ENCODE measurements at places on chromosomes 16 and 17.

- no peak for DNase-seq
Observed at GRCh38 chr17:72852277-72852938, 240.1 kb downstream of the SLC39A11 start.

DNA sequence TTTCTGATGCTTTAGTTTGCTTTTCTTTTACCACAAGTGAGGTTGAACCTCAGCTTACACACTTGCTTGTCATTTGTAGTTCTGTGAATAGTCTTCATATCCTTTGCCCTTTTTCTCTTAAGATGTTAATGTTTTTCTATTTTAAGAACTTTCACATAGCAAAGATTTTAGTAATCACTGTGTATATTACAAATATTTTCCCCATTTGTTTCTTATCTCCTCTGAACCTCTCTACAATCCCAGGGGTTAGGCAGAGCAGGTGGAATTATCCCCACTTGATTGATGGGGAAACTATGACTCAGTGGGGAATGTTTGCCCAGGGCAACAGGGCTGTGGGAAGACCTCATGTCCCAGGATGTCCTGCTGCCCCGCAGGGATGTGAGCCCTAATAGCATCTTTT is 11.7 kb upstream of the MYH3 start:
- DNase-seq = peak; percentile 35

- no peak for DNase-seq
Observed at GRCh38 chr16:86022381-86022960, 123.5 kb downstream of the IRF8 start.

DNA sequence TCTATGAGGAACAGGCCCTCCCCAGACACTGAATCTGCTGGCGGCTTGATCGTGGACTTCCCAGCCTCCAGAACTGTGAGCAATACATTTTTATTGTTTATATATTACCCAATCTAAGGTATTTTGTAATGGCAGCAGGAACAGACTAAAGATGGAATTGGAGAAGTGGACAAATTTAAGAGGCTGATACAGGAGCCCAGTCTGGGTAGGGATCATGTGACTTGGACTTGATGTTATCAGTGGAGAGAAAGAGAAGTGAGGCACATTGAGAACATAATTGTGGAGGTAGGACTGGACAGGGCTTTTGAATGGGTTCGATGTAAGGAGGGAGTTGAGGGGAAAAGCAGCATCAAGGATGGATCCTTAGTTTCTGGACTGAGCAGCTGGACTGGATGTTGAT is 93.8 kb downstream of the USP31 start:
- no peak for DNase-seq

Data from Caco-2 (cell line).